ENCODE measurements at places on chromosomes 11 and 22. TPM values are rescaled to one million over a fixed set of nuclear protein-coding genes. Genes with fewer than 3 reads are reported as not detected.
A peak's percentile ranks its signal among the peaks of the same experiment; 100 is the strongest.

DNA sequence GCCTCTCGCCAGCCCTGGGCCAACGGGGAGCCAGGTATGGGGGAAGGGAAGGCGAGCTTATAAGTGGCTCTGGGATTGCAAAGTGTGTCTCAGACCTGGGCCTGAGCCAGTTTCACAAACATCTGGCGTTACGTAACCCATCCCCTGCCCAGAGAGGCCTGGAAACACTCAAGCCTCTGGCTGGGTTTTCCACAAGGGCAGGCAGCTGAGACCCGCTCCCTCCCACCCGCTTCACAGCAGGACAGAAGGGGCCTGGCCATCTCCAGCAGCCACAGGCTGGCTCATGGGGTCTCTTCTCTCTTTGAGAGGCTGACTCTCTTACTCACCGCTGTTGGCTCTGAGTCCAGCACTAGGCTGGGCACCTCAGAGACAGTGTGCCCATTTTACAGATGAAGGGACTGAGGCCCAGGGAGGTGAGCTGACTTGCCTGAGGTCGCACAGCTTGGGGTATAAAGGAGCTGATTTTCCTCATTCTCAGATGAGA is 44.5 kb downstream of the TRIOBP start:
- peak; percentile 62 for DNase-seq

The OR51B5 gene
- total RNA-seq: 0.17 TPM

GRCh38 chr11:45660729-45661438 is 4.5 kb downstream of the CHST1 start:
- no peak for DNase-seq

GRCh38 chr11:2528301-2529050 is 83.7 kb downstream of the KCNQ1 start:
- DNase-seq: no peak

- no peak for DNase-seq
Measured at GRCh38 chr11:103372906-103373305, 263.7 kb downstream of the DYNC2H1 start.

DNA sequence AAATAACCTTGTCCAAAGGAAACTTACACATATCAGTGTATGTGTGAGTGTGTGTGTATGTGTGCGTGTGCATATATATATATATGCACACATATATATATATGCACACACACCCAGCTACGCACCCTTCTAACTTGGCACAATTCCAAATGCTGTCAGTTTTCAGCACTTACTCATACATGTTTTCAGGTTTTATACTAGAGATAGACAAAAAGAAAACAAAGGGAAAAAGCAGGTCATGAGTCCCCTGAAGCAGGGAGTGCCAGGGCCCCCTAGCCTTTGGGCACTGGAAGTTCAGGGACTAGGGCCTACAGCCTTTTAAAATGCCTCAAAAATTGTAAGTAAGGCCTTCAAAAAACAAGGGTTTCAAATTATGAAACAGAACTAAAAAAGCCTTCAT is 265.4 kb downstream of the CADM1 start:
- DNase-seq: no peak

The FCHSD2 gene
- total RNA-seq: 18.7 TPM

GRCh38 chr11:8707541-8708191 is 25.1 kb downstream of the RPL27A start:
- DNase-seq: no peak

DNA sequence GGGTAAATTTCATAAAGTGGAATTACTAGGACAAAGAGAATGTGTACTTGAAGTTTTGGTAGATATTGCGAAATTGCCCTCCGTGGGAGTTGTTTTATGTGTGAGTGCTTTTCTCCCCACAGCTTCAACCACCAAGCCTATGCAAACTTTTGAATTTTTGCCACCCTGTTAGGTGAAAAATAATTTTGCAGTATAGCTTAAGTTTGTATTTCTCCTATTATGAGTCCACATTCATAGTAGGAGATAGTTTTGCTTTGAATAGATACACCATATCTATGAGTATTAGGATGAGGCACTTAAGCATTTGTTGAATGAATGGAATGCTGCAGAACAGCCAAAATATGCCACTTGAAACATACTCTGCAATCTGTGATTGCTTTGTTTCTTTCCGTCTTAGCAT is 43.6 kb downstream of the UVRAG start:
- DNase-seq: no peak

GRCh38 chr11:86288776-86289507 is 13.1 kb upstream of the HIKESHI start:
- no peak for DNase-seq

GRCh38 chr22:17314487-17314886 is 54.8 kb upstream of the CECR2 start:
- DNase-seq: no peak

DNA sequence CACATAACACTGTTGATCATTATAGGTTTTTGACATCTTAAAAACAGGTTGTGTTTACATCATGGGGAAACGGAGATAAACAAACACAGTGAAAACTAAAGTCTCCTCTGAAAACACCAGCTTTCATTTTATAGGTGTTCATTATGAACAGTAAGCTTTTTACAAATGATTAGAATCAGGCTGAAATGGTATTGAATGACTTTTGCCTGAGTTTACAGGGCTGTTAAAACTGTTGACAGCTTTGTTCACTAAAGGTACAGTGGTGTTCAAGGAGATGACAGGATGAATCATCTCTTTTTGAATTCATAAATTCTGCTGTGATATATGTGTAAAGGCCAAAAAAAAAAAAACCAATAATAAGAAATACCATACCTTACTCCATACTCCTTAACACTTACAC is 184.6 kb upstream of the CNTN5 start:
- no peak for DNase-seq

- DNase-seq: no peak
Measured at GRCh38 chr11:66607126-66607834, 9.2 kb upstream of the RBM14 start.

DNA sequence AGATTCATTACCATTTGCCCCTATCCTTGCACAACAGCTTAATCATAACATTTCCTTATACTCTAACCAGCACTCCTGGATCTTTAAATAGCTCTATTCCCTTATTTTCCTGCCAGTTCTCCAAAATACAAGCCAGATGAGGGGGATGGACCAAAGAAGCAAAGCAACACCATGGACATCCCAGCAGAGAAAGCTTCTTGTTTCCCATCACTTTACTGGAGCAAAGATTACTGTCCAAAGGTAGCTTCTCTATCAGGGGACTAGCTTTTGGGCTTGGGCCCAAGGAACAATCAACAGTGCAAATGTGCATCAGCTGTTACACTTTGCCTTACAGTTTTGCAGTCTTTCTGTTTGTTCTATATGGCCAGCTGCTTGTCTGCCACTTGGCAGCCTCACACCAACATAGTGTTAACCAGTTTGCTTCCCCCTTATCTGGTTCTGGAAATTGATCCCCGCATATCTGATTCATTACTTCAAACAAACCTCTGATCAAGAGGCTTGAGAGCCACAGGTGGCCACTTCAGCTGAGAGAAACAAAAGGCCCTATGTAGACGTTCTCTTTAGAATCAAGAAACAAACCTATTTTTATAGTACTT is 814.3 kb downstream of the METTL15 start:
- DNase-seq: no peak

DNA sequence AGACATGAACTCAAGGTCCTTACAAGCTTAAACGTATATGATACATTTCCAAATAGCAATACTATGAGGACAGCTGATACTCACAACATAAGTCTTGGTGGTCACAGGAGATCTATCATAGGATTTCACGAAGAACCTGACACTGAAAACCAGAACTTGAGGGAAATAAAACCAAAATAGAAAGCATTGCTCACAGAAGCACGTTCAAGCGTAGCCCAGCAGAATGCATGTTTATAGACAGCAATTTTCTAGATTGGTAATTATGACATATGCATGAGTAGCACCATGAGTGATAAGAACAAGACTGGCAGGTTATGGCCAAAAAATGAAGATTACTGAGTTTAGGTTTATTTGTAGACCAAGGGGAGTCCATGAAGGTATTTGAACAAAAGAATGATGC is 243.5 kb downstream of the ETS1 start:
- no peak for DNase-seq
